ENCODE measurements at places on chromosomes 11 and 22. TPM values are rescaled to one million over a fixed set of nuclear protein-coding genes. Genes with fewer than 3 reads are reported as not detected.
A peak's percentile ranks its signal among the peaks of the same experiment; 100 is the strongest.

DNA sequence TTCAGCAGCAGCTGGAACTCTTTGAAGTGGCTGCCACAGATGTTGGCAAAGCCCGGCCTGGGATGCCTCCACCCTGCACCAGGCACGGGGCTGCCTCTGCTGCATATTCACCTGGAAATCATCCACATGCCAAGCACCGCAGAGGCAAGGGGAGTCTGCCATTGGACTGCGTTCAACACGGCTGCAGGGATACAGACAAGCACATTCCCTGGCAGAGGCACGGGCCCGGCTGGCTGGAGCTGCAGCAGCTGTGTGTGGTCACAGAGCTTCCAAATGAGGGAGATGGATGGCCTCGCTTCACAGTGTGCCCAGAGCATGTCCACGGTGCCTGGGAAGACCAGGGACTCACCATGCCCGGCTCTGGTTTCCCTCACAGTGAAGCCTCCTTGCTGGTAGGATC is 1378.9 kb downstream of the TBC1D22A start:
- no peak for DNase-seq

DNA sequence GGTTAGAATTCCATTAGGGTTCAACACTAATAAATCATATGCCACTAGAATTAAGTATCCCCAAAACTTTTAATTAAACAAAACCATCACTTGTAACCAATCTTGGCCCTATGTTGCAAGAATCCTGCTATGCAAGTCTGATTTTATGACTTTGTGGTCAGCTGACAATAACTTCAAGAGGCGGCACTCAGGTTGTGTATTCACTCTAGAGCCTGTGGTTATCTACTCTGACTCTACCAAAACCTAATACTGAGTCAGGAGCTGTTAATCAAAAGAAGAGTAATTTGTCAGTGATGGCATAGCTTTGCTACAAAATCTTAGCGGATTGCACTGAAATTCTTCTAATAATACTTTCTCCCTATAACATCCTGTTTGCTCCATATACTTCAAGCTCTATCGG is 253.7 kb downstream of the AASDHPPT start:
- no peak for DNase-seq

- no peak for DNase-seq
Observed at GRCh38 chr11:46107780-46108179, 13.5 kb downstream of the PHF21A start.

GRCh38 chr11:129090056-129090455 is 102.1 kb downstream of the ARHGAP32 start:
- DNase-seq: no peak

DNA sequence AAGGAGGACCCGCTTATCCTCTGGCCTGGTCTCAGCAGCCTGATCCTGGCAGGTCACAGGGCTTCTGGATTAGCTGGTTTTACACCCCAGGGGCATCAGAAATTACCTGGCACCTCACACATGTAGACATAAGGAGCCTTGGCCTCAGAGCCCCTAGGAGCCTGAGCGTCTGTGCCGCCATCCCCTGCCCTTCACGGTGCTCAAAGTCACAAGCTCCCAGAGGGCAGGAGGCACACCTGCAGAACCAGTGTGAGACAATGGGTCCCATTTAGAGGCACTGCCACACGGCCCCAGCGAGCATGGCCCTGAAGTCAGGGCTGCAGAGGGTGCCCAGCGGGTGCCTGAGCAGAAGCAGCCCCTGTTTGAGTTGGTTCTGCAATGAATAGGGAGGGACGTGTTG is 3.9 kb downstream of the DGKZ start:
- DNase-seq: no peak

GRCh38 chr22:30675436-30675835 is 7.8 kb upstream of the DUSP18 start:
- no peak for DNase-seq

GRCh38 chr22:19820880-19821522 is 33.7 kb downstream of the GNB1L start:
- no peak for DNase-seq

- DNase-seq: no peak
Observed at GRCh38 chr11:6911948-6912347, 8.9 kb upstream of the OR2D3 start.

DNA sequence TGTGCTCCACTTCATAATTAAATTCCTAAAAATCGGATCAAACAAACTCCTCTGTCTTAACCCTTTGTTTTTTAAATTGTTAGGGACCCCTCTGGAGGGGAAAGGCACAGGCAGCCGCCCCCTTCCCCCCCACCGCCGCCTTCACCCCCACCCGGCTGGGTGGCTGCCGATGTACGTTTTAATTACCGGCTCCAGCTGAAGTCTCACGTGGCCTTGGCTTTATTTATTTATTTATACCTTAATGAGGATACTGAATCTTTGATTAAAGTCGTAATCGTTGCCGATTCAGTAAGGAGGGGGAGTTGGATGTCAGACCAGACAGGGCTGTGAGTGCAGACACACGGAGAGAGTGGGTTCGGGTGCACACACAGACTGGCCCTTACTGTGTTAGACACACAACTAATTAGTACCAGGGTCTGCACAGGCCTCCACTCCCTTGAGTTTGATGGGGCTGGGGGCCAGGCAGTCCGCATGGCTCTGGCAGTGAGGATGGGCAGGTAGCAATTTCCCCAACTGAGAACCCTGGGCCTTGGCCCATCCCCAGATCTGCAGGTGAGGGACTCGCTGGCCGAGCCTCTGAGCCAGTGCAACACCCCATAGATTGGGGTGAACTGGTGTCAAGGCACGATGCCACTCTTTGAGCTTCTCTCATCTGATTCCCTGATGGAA is 51.3 kb upstream of the NNMT start:
- DNase-seq: no peak

- DNase-seq: no peak
Observed at GRCh38 chr11:56577621-56578020, at the start of gene OR5M10. TSS of gene OR5M10 (minus strand) at chr11:56577721. CDS start at chr11:56577721, 0 bp downstream.

GRCh38 chr11:27357250-27357649 is 5.8 kb downstream of the CCDC34 start:
- no peak for DNase-seq

GRCh38 chr11:21630934-21631478 is 561.9 kb upstream of the ANO5 start:
- no peak for DNase-seq

GRCh38 chr11:81255895-81256294 is 1477.8 kb downstream of the FAM181B start:
- no peak for DNase-seq

DNA sequence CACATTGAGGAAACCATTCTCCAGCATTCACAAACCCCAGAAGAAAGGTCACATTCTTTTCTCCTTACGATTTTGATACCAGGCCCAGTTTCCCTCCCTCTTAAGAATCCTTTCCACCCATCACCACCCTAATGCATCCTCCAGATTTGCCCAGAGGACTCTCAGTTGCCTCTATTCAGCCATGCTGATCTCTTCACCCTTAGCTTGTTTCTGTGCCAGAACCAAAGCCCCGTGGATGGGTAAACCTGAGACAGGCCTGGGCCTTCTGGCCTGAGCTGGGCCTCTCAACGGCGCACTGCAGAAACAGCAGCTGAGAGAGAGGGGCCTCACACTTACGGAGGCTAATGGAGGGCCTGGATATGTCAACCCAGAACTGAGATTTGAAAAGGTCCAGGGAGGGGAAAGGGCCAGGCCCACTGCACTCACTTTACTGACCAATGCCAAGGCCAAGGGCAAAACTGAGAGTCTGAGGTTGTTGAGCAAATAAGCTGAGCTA is 32.2 kb upstream of the OAF start:
- DNase-seq: no peak

DNA sequence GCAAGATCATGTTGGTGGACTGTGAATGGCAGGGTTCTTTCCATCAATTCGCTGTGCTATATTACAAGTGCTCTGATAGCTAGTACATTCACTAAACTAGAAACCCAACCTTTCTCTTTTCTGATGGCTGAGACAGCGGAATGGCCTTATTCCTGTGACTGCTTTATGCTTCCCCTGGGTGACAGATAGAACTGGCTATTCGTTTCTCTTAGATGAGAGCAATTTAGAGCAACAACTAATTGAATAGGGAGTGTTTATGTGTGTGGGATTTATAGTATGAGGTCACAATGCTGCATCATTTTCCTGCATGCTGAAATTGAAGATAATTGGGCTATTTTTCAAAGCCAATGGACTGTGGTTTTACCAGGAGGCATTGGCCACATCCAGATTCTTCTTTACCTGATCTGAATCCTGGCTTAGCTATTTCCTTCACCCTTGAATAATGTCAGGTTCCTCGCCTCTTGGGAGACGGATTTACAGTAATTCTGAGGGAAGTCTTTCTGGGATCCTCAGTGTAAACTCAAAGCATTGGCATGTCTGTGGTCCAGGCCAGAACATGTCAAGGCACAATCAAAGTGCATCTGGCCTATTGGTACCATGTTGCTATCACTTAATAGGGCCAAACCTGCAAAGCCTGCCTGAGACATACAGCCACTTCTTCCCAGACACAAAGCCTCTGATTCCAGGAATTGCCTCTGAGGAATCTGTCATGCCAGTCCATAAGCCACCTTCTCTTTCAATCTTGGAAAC is 775.0 kb upstream of the API5 start:
- no peak for DNase-seq

DNA sequence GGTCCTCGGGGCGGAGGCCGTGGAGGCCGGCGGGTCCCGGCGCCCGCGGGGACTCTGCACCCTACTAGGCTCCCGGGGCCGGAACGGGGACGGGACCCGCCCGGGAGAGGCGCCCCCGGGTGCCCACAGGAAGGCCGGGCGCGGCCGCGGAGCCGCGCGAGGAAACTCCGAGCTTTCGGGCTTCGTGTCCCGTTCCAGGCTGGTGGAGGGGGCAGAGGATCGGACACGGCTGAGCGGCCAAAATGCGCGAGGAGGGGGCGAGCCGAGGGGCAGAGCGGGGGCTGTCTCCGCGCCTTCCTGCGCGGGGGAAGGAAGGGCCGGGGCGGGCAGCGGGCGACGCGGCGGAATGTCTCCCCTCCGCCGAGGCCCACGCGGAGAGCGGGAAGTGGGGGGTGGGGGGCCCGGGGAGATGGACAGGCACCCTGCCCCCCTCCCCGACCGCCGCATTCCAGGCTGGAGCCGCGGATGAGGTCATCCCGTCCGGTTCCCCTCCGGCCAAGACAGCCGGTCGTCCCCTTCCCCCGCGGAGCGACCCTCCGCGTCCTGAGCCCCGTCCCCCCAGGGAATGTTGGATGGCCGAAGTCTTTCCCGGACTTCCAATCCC is 430 bp downstream of the CDC42EP1 start:
- peak; percentile 69 for DNase-seq

- DNase-seq: no peak
Observed at GRCh38 chr11:134409552-134410429, 2.3 kb downstream of the B3GAT1 start.

GRCh38 chr11:70066136-70066520 is 12.0 kb upstream of the ANO1 start:
- no peak for DNase-seq

- peak; percentile 69 for DNase-seq
Observed at GRCh38 chr11:69899957-69900821, 81.0 kb upstream of the FGF3 start.

DNA sequence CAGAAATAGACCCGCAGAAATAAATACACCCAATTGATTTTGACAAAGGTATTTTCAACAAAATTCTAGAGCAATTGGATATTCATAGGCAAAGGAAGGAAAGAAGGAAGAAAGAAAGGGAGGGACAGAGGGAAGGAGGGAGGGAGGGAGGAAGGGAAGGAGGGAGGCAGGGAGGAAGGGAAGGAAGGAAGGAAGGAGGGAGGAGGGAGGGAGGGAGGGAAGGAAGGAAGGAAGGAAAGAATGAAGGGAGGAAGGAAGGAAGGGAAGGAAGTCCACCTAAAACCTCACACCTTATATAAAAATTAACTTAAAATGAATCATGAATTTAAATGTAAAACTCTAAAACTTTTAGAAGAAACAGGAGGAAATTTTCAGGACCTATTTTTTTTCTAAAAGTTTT is 94.2 kb upstream of the USP47 start:
- DNase-seq: no peak

GRCh38 chr11:99176430-99176829 is 155.7 kb downstream of the CNTN5 start:
- no peak for DNase-seq

DNA sequence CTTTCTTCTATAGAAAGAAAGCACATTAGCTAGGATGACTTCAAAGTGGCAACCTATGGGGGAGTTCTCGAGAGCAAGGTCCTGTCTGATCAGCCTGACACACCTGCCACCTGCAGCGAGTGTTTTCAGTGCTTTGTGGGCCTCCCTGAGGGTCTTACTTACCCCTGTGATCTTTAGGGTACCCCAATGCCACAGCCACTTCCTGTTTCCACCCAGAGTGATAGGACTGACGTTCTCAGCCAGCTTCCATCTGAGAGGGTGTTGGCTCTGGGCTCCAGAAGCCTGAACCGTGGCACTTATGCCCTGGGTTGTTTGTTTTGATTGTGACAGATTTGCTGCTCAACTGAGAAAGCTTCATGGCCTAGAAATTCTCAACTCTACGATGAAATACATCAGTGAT is 21.7 kb upstream of the ANKK1 start:
- no peak for DNase-seq

DNA sequence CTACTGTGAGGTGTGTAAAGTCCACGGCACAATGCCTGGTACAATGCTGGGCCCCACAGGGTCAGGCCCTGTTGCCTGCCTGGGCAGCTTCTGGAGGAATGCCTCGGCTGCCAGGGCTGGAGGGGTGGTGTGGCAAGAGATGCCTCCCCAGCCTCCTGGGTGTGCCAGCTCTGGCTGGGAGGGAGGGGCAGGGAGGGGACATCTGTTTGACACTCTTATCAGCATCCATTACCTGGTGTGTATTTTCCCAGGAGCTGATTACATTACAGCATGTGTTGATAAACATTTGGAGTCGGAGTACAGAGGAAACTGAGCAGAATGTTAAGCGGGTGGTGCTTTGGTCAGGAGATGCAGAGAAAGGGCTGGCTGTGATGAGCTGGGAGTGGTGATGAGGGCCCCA is 11.0 kb upstream of the NECTIN1 start:
- DNase-seq: no peak

- peak; percentile 34 for DNase-seq
Observed at GRCh38 chr22:41092847-41093411, 537 bp downstream of the EP300 start.

GRCh38 chr11:38788561-38788960 is 2190.5 kb upstream of the RAG2 start:
- no peak for DNase-seq

CALCB gene
- total RNA-seq: not detected

PTPRJ gene
- total RNA-seq: 0.25 TPM

TRPM5 gene
- total RNA-seq: not detected

OR5M10 gene
- total RNA-seq: not detected

SAAL1 gene
- total RNA-seq: 21.1 TPM

MN1 gene
- 0.25 TPM for total RNA-seq

GAB4 gene
- total RNA-seq: not detected

MAJIN gene
- total RNA-seq: not detected

UPK3A gene
- total RNA-seq: not detected

OR5M3 gene
- total RNA-seq: not detected

KRTAP5-7 gene
- not detected for total RNA-seq

TRMT112 gene
- total RNA-seq: 222 TPM

ARHGAP20 gene
- 0.13 TPM for total RNA-seq

CDHR5 gene
- not detected for total RNA-seq

Data from dermis microvascular lymphatic vessel endothelial cell (primary cell).